ENCODE measurements at places on chromosomes 2 and 18.

GRCh38 chr2:129277585-129277981, 701.9 kb upstream of the RAB6C start:
- DNase-seq, result peak; percentile 71

GRCh38 chr18:62846313-62846712, 131.0 kb downstream of the PHLPP1 start:
- no peak for DNase-seq

DNA sequence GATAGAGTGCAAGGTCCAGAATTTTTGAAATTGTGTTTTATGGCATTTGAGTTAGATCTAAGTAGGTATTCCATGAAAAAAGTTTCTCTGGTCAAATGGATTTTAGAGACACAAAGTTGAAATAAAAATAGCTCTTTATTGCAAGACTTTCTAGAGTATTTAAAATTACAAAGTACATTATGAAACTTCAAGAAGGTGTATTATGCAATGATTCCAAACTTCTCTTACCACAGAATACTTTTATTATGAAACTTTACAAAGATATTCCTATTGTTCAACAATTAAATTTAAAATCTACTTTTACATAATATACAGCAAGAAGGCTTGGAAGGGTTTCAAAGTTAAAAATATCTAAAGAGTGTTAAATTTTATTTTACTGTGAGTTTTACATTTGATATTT, 65.9 kb downstream of the CALCRL start:
- DNase-seq, result peak; percentile 2

- peak; percentile 53 for DNase-seq
Measured at GRCh38 chr2:62014102-62014501, 108.6 kb downstream of the COMMD1 start.

DNA sequence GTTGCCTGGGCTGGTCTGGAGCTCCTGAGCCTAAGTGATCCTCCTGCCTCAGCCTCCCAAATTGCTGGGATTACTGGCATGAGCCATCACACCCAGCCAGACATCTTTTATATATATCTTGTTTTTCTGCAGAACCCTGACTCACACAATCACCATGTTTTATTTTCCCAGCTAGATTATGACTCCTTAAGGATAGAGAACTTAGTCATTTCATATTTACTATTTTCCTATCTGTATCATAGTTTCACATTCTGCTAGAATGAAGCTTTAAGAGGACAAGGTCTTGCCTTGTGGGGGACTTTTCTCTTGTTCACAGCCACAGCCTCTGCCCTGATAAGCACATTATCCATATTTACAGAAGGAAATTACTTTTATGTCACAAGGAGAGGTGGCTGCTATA, 73.9 kb downstream of the LBH start:
- peak; percentile 54 for DNase-seq

DNA sequence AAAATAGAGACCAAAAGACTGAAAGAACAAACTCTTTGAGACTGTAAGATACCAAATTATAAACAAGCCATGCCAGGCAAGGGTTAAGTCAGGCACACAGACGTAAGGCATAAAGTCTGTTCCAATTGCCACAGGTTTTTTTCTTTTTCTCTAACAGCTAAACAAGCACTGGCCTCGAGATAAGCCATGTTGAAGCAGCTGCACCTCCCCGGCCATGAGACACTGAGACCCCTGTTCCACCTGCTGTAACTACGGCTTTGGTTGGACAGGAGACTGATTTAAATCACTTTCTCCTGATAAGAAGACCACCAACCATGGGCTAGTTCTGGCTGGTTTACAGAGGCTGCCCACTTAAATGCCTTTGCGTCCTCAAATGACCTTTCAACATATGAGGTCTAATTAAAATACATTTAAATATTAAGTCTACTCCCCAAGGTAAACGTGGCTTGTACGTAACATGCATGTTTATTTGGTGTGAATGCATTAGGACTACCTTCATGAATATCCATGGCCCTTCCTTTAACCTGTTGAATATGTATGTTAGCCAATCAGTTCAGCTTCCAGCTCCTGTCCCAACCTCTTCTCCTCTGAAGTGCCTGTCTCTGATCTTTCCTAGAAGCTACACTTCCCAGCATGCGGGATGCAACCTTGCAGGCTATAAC, 117.2 kb downstream of the CMPK2 start:
- no peak for DNase-seq

Measured in fibroblast of skin of right quadriceps (primary cell).